ENCODE measurements at places on chromosomes 2 and 18.

- DNase-seq, result no peak
Observed at GRCh38 chr2:202780514-202781021, 91.0 kb downstream of the ICA1L start.

DNA sequence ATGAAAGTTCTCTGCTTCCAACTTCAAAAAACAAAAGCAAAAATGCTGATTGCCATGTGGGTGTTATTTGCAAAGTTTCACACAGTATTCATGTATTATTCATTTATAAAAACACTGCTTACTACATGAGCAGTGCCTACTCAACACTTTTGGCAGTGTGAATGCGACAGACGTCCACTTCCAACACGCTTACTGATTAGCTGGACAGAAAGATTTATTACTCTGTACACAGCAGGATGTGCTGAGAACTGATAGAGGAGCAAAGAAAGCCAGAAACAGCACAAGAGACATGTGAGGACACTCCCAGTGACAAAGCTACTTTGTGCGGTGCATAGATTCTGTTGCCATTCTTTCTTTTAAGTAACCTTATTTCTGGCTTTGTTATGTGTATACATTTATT, 258.8 kb downstream of the DLGAP1 start:
- no peak for DNase-seq

DNA sequence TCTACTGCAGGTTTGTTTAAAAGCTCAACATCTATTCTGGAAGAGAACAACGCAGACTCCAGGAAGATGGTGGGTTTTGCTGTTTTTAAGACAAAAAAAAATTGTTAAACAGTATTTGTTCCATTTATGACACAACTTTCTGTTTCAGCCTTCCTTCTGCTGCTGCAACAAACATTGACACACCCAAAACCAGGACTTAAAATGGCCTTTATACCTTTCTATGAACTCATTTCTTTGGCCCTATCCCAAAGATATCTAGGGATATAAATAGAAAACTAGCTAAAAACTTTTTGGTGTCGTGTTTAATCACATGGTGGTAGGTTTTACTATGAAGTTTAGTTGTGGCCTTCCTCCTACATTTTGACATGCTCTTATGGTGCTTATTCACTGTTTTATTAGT, 964 bp upstream of the GALNT3 start:
- no peak for DNase-seq

GRCh38 chr2:218898109-218898878, 17.6 kb downstream of the WNT10A start:
- peak; percentile 83 for DNase-seq

DNA sequence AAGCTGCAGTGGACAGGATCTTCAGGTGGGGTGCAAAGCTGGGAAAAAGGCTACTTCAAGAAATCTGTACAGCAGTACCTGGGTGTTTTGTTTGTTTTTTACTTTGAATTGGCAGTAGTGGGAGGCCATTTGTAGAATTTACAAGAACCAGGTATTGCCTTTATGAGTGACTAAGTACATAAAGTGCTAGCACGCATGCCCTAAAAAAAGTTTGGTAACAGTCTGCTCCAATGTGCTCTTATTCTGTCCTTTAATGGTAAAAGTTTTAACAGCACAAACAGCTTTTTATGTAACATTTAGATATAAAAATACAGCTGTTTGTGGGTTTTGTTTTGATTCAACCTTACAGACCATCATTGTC, 17.2 kb downstream of the REV1 start:
- no peak for DNase-seq

GRCh38 chr18:77111449-77111848, 21.1 kb downstream of the MBP start:
- no peak for DNase-seq

DNA sequence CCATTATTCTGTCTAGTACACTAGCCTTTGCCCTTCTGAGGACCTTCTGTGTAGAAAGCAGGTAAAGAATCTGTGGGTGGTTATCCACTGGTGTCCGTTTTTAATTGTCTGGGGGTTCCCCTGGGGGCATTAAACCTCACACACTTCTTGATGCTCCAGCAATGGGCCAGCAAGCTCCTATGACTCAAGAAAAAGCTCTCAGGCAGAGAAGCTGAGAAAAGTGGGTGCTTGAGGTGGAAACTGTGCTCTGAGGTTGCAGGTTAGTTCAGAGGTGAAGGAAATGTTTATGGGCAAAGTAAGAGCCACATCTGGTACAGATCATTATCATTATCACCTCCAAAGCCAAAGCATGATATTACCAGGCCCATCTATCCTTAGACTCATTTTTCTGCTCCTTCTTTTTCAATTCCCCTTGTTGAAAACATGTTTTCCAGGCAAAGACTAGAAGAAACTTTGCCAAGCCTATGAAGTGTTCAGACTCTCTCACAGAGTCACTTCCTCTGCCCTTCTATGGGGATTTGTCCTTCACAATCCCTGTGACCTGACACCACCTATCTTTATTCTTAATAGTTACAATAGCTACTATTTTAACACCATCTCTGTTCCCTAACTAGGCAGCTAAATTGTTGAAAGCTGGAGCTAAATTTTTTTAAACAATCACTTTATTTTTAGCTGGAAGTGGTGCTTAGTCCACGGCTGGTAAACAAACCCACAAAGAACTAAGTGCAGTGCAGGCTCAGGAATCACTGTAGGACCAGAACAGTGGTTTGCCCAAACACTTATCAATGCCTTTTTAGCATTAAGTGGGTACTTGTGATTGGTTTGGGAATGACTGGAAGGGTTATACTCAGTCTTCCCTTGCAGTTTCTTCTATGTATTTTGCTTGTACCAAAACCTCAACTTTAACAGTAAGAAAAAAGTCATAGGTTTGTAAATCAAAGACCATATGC, 512.8 kb upstream of the POU3F3 start:
- no peak for DNase-seq

DNA sequence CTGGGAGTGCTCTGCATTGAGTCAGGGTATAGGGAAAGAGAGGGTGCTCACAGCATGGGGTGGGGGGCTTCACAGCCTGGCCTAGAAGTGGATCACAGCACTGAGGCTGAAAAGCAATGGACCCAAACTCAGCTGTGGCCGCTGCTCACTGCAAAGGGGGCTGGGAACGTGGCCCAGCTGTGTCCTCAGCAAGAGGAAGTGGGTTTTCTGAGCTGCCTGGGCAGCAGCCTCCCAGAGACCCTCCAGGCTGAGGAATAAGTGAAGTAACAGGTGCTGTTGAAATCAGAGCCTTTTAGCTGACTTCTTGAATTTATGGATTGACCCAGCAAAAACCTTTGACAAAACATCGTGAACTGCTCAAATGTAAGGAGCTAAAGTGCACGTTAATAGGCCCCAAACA, 35.2 kb downstream of the PTGR3 start:
- DNase-seq, result no peak

DNA sequence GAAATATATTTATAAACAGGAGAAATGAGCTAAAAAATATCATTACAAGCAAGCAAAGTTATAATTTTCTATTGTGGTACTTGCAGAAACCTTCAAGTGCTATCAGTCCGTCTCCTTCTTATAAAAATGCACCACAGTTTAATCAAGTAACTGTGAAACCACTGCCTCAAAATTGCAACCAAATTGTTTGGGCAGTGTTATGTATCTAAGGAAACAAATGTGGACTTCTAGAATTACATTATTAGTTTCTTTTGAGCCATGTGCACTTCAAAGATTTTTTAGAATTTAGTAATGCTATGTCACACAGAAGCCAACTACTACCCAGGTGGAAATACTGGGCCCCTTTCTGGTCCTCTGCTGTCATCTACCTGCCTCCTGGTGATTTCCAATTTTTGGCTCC, 495.6 kb downstream of the NYAP2 start:
- DNase-seq, result no peak

DNA sequence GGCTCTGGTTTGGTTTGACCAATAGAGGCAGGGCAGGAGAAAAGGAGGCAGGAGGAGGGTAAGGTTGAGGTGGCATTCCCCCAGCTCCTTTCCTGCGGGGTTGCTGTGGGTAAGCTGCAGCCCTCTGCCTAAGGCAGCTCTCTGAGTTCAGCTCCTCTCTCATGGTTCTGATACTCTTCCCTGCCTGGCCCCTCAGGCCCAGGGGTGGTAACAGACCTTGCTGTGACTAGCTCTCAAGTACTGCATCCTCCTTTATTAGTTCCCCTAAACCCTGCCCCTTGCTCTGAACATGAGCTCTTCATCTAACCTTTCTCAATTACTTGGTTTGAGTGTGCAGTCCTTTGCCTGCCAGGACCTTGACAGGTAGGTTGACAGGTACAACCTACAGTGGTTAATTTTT, 205.5 kb downstream of the SLC4A3 start:
- no peak for DNase-seq

GRCh38 chr2:191178806-191179514, 28.2 kb upstream of the STAT4 start:
- DNase-seq, result no peak

GRCh38 chr18:34947711-34948125, 93.5 kb upstream of the MAPRE2 start:
- DNase-seq, result no peak

GRCh38 chr2:108194409-108195132, 45.2 kb upstream of the SULT1C3 start:
- no peak for DNase-seq

DNA sequence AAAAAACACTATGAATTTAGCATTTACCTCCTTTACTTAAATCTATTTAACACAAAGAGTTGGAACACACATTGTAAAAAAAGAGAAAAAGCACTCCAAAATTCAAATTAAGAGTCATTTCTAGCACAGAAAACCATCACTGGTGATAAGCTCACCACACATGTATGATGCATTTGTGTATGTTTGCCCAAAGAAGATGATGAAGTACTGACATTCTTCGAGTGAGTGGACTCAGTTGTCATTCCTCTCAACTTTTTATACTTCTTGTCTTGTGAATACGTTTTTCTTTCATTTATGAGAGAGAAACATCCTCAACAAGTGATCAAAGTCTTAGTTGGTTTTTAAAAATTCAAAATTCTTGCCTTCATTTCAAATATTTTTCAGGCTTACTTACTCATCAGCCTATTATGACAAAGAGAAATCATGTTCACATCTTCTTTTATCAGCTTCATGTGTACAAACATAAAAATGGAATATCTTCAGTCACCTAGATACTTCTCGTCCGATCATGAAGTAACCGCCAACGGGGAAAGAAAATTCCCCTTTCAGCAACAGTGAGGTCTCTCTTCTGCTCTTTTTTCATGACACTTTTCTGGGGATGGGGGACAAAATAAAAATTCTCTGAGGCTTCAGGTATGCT, 1.5 kb downstream of the DSEL start:
- DNase-seq, result no peak

GRCh38 chr2:64987956-64988419, 1.2 kb upstream of the SLC1A4 start:
- DNase-seq, result no peak

- no peak for DNase-seq
Observed at GRCh38 chr2:128682266-128682665, 363.6 kb upstream of the HS6ST1 start.

- no peak for DNase-seq
Observed at GRCh38 chr2:29201979-29202378, 86.8 kb downstream of the CLIP4 start.

- no peak for DNase-seq
Observed at GRCh38 chr18:61323951-61324350, 9.3 kb upstream of the CDH20 start.

DNA sequence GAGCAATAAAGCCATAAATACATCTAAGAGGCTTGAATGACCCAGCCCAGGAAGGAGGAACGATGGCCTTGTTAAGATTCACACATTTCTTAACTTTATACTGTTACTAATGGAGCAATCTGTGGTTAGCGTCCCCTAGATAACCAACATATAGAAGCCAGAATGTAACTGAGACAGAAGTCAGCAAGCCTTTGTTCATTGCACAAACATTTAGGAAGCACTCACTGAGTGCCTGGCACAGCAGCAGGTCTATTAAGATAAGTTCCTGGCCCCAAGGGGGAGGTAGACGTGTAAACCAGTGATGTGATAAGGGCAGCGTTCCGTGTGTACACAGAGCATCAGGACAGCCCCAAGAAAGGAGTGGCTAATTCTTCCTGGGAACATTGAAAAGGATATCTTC, 63.6 kb upstream of the ATL2 start:
- no peak for DNase-seq

DNA sequence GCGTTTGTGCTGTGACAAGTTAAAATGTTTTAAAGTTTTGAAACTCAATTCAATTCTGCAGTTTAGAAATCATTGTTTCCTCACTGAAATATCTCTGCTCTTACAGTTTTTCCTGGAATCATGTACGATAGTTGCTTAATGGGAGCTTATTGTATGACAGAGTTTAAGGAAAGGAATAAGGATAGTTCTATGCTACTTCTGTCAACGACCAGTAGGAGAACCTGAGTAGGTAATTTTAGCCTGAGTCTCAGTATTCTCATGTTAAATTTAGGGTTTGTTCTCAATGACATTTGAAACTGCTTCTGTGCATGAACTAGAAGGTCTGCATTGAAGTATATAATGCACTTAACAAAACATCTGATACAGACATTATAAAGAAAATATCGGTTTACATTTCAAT, 361.1 kb downstream of the CPS1 start:
- DNase-seq, result no peak

DNA sequence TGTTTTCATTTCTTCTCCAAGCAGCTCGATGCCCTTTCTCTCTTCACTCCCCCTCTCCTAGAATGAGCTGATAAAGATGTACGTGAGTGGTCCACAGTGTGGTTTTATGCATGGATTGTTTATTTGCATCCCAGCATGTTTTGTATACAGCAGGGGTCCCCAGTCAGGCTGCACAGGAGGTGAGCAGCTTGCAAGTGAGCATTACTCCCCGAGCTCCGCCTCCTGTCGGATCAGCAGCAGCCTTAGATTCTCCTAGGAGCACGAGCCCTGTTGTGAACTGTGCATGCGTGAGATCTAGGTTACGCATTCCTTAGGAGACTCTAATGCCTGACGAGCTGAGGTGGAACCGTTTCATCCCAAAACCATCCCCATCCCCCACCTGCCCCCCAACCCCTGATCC, 262.6 kb downstream of the AGAP1 start:
- DNase-seq, result no peak

DNA sequence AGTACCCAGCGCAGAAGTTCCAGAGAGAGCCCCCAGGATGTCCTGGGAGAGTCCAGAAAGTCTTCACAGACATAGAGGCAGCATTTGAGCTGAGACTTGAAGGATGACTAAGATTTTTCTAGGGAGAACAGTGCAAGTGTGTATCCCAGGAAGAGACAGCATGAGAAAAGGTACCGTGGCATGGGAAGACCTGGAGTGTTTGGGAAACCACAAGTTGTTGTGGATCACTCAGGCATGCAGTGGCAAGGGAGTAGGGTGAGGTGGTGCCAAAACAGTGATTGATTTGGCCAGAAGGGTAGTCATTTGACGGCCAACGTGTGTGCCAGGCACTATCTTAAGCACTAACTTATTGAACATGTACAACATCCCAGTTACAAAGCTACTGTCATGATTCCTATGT, 24.5 kb upstream of the KCNK3 start:
- no peak for DNase-seq

GRCh38 chr2:190415794-190416775, 7.9 kb downstream of the MFSD6 start:
- no peak for DNase-seq

- DNase-seq, result peak; percentile 68
Observed at GRCh38 chr2:38076710-38077430, 919 bp upstream of the CYP1B1 start.

GRCh38 chr2:177264209-177264692, 276 bp downstream of the NFE2L2 start:
- no peak for DNase-seq
